NCI-H1105 treated with DMSO at 0.1 percent for 48 hours (cell line): ENCODE measurements at places on chromosomes 3 and 15.

GRCh38 chr3:32449691-32450090 is 53.0 kb downstream of the CMTM6 start:
- no peak for DNase-seq

DNA sequence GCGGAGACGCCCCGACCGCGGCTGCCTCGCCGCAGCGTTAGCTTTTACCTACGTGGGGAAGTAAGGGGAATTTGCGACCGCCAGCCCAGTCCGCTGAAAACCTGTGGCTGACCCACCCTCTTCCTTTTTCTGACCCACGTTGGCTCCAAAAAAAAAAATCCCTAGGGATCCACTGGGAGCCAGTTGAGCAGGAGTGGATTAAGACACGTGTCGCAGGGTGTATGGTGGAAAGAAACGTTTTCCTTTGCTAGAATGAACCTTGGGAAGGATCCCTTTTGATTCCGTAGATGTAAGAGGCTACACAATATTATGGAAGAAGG is 575 bp upstream of the PCYT1A start:
- DNase-seq = peak; percentile 74

DNA sequence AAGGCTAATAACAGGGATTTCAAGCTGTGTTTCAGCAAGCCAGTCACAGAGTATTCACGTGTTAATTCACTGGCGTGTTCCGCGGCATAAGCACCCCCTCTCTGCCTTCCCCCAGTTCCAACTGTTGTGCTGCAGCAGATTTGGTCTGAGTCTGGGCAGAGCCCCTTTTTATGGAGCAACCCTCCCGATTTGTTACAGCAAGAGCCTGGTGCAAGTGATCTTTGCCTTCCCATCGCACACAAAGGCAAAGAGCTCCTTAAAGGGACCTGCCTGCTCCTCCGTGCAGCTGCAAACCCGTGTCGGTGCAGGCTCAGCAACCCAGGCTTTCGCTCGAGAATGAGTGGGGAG is 170.5 kb downstream of the KCNAB1 start:
- peak; percentile 28 for DNase-seq

DNA sequence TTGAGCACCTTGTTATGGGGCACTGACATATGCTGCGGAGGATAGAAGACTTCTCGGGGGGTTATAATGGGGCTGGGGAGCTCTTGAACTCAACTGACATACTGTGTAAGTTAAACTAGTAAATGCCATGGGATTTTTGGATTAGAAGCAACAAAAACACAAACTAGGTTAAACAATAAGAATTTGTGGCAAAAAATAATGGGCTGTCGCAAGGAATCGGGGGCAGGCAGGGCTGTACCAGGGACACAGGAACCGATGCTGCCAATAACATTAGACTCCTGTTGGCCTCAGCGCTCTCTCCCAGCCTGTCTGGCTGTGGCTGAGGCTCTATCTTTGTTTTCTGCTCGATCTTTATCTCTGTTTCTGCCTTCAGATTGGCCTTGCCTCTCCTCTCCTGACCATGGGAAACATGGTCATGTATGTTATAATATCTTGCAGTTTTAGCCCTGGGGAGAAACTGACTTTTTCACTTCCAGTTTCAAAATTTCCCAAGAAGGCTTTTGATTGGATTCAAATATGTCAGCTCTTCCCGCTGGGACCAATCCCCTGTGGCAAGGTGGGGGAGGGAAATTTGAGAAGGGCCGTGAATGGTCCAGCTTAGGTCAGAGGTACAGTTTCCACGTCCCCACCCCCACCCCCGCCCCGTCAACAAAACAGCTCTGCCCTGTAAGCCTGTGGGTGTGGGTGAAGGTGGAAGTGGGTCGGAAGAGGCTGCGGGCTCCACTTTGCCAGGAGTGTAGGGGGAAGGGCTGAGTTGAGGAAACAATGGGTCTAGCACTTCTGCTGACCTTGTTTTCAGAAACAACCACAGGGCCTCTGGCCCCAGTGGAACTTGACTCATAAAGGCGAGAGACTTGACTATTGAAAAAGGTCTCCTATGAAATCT is 161.1 kb upstream of the TBL1XR1 start:
- DNase-seq = no peak

GRCh38 chr3:51535146-51536019 is 3.1 kb upstream of the RAD54L2 start:
- no peak for DNase-seq

GRCh38 chr3:153442386-153442785 is 280.4 kb downstream of the RAP2B start:
- DNase-seq = no peak

DNA sequence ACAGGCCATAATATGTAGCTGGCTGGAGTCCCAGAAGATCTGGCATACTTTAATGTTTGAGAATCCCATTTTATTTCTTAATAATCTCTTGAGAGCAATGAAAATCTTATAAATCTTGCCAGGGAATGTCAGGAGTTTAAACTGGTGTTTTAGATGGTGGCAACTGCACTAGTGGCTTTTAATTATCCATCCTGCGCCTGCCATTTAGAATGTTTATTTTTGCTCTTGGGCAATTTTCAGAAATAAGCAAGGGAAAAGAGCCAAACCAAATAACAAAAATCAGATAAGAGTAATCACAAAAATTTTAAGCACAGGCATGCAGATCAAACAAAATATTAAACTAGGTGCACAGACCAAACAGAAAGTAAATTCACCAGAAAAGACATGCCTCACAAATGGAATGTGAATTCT is 41.9 kb upstream of the UBP1 start:
- DNase-seq = peak; percentile 20

DNA sequence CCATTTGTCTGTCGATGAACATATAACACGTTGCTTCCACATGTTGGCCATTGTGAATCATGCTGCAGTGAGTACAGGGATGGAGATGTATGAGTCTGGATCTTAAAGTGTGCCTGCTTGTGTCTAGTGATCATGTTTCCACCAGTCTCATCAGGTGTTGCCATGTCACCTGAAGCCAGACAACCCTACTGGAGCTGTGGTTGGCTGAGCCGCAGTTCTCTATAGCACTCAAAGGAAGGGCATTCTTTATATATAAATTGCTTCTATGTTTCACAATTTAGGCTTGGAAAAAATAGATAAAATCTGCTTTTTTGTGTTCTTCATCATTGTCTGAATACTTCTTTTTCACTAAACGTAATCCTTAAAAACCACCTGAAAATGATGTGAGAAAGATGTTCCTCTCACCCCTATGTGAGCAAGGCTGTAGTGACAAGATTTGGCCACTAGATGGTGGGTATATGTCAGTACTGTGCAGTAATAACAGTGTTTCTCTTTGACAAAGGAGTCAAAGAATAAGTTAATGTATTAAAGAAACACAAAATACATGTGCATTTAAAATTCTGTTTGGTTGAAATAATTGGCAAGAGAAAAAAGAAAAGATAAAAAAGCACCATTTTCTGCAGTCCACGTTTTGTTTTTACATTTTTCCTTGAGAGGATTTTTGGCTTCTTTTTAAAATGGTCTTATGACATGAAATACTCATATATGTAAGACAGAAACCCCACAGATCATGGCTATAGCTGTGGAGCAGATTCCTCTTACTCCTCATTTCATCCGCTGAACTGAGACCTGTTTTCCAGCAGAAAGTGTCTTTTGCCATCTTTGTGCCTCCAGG is 394.5 kb upstream of the DPPA4 start:
- peak; percentile 59 for DNase-seq

DNA sequence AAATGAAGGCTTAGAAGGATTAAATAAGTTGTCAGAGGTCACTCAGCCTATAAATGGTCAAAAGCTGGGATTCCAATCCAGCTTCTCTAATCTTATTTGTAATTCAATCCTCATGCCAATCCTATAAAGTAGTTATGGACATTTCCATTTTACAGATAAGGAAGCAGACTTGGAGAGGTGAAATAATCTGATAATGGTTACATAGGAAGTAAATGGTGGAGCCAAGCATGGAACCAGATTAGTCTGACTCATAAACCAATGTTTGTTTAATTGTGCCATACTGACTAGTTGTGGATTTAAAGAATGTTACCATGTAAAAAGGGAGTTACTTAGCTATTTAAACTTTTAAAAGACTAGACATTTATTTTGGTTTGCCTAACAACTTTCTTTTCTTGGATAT is 59.7 kb downstream of the KCNAB1 start:
- no peak for DNase-seq

DNA sequence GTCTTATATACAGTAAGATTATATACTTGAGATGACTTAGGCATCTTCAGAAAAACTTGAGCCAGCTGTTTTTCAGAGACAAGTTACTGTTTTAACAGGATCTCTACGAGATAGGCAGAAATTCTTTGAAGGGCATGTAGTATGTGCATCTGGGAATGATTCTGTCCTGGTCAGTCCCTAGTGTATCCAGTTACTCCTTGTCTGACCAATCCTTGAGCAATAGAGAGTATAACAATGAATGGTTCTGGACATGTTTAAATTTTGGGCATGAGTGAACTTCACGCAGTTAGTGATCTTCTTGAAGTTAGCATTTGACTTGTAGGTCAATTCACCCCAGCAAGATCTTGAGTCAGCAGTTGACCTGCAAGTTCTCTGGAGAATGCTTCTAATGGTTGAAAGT is 24.7 kb upstream of the HHLA2 start:
- DNase-seq = no peak

- DNase-seq = no peak
These were observed 234.6 kb downstream of the THRB start for GRCh38 chr3:24259901-24260512.

- no peak for DNase-seq
These were observed 161.6 kb upstream of the ANKRD28 start for GRCh38 chr3:15959434-15959811.

DNA sequence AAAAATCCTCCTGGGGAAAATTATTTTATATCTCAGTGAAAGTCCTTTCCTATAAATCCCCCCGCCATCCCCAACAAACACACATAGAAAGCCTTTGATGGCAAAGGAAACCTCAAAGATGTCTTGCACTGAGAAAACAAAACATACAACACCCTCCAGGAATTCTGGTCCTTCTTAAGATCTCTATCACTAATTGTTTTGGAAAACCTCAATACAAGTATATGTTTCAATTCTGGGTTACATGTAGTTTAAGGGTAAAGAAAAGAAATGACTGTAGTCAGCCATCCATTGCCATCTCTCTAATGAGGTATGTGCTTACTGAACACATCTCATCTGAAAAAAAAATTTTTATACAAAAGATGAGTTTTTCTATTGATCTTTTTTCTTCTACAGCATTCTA is 97.3 kb downstream of the FSIP1 start:
- no peak for DNase-seq

DNA sequence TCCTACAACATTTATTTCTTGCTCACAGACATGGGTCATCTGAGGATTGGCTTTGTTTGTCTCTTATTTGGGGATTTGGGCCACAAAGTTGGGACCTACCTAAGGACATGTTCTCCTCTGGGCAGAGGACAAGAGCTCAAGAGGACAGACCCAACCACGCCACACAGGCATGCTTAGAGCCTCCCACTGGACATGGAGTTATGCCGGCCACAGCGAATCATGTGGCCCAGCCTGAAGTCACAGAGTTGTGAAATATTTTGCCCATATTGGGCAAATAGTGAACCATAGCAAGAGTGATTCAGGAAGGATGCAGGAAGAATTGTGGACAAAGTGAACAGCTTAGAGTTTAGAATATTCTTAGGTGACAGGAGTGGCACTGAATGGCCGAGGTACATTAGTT is 9.9 kb downstream of the TRAK1 start:
- DNase-seq = no peak

DNA sequence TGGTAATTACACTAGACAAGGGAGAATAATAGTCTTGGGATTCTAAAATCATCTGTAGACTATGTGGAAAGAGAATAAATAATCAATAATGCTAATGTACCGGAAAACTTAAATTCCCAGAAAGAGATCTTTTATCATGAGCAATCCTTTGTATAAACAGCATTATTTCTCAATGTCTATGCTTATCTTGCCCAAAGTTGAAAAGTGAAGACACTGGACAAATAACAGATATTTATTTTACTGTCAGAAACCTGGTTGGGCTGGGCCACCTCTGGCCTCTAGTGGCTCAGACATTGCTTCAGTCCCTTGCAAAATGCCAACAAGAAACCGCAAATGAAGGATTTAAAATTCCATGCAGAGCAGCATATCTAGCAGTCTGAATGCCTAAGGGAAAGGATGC is 409.9 kb downstream of the FHIT start:
- DNase-seq = no peak

DNA sequence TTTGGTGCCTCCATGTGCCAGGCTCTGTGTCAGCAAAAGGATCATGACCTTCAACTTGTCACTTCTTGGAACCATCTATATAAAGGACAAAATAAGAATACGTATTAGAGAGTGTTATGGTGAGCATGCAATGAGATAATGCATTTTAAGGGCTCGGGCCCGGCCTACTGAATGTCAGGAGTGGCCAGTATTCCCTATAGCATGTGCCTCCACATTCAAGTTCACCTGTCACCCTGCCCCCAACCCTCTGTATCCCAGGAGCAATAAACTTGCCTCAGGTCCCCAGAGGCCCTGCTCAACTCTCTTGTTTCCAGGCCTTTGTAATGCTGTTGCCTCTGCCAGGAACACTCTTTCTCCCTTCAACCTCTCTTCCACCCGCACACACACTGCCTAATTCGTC is 90.2 kb upstream of the SLC6A11 start:
- DNase-seq = no peak

GRCh38 chr15:99146661-99147060 is 41.8 kb downstream of the SYNM start:
- no peak for DNase-seq

DNA sequence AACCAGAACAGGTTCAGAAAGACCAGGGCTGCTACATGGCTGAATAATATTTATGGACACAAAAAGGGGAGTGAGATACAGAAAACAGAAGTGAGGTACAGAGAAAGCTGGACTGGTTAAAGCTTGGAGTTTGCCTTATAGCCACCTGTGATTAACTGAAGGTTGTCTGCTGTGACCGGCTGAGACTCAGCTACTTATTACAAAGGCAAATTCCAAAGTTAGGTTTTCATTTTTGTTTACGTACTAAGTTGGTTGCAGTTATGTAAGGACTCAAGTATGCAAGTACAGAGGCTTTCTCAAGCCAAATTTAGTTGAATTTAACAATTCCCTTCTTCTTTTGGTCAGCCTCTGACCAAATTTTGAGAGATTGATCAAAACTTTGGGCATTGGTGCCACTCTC is 264.6 kb downstream of the THSD4 start:
- no peak for DNase-seq

GRCh38 chr3:153572165-153572564 is 410.1 kb downstream of the RAP2B start:
- no peak for DNase-seq

DNA sequence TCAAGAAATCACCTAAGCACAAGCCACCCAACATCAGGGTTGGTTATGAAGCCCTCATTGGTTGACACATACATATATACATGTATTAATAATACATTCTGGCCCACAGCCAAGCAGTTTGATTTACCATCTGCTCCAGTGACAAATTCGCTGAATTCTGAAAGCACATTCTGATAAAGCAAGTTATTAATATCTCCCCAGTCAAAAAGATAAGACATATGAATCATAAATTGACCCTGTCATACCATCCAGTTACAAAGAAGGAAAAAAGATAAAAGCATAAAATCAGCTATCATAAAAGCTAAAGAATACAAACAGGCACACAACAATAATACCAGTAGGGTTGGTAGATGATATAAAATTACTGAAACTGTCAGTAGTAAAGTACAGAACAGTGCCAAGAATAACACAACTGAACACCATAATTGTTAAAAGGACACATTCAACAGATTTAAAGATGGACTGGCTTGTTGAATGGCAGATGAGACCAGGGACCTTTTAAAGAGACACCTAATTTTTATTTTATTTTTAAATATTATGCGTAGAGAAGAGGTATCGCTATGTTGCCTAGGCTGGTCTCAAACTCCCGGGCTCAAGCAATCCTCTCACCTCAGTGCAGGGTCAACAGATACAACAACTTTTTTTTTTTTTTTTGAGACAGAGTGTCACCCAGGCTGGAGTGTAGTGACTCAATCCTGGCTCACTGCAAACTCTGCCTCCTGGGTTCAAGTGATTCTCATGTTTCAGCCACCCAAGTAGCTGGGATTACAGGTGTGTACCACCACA is 7.7 kb downstream of the SNX4 start:
- DNase-seq = peak; percentile 49
